Kidney epithelial cell (primary cell): ENCODE measurements at places on chromosomes 1 and 21.

DNA sequence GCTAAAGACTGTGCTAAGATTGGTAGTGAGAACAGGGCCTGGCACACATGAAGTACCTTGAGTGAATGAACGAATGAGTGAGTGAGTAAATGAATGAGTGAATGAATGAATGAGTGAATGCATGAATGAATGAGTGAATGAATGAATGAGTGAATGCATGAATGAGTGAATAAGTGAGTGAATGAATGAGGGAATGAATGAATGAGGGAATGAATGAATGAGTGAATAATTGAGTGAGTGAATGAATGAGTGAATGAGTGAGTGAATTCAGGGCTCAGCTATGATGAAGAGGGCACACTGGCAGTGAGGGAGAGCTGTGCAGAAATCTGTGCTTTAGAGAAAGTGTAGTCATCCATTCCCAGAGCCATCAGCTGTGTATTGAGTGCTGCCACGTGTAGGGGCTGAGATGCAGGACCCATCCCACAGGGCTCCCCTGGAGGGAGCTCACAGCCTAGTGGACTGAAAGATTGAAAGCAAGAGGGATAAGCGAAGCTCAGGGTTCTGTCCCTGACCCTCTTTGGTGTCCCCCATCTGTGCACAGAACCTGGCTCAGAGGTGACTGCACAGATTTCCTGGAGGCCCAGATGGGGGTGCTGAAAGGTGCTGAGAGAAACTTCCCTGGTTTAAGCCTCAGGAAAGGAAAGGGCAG lies 217.9 kb upstream of the VAMP3 start:
- DNase-seq = no peak

DNA sequence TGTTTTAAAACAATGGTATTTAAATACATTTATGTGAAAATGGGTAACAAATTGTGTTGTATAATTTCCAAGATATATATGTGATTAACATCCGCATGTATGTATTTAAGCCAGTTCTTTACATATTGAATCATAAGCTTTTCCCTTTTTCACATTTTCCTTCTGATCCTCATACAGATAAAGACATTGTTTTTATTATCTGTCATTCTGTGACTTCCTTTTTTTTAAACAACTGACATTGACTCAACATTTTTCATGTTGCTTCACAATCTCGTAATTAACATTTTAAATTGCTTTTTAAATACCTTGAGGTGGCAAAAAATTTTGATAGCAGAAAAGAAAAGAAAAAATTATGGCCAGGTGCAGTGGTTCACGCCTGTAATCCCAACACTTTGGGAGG lies 1.4 kb downstream of the STXBP3 start:
- DNase-seq = no peak

- DNase-seq = no peak
These were observed 124.6 kb downstream of the PRDM2 start for GRCh38 chr1:13824626-13825025.

DNA sequence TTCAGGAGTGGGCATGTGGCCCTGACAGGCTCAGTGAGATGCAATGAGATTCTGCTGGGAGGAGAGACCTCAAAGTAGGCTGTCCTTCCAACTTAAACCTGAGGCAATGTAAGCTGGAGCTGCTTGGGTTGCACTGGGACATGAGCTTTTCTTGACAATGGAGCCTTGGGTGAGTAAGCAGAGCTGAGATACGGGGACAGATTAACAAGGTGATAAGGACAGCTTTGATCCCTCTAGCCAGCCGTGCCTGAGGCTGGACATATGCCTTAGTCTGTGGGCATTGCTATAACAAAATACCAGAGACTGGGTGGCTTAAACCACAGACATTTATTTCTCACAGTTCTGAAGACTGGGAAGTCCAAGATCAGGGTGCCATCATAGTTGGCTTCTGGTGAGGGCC lies 18.3 kb upstream of the NGF start:
- DNase-seq = no peak

DNA sequence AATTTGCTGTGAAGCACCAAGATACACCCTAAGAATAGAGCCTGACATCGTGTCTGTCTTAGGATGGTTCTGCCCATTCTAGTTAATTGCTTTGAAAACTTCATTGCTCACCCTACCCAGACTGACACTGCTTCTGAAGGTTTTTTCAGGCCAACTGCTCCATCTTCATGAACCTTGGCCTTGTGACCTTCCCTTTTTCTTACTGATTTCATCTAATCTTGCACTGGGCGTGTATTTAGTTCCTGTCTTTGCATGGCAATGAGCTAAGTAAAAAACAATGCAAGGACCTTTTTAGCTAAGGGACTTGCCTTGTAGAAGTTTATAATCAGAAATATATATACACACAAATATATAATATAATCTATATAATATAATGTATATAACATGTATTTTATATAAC lies 108.0 kb downstream of the PBX1 start:
- no peak for DNase-seq

GRCh38 chr1:213374369-213374768 lies 323.3 kb downstream of the RPS6KC1 start:
- DNase-seq = no peak

GRCh38 chr1:201336711-201337450 lies 40.6 kb downstream of the TNNT2 start:
- DNase-seq = no peak

DNA sequence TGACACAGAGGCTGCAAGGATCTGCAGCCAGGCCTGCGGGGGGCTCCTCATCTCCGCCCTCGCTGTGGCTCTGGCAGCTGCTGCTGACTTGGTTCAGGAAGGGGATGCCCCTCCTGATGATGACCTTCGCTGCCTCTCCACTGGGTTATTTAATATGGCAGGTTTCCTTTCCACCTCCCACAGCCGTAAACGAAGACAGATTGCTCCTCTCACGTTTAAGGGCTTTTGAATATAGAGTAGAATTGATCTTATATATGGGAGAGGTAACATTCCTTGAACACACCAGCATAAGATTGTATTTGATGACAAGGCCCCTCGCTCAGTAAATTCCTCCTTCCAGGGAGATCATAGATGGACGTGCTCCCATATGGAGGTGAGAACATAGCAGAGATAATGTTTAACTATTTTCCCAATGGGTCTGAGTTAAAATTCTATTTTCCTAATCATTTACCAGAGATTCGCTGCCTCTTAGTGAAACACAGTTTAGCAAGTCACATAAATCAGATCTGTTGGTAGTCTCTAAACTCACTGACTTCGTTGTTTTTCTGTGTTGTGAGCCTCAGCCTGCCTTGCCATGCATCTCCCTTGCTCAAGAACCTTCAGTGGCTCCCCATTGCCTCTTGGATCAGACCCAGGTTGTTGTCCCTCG lies 88.5 kb upstream of the AJAP1 start:
- no peak for DNase-seq

GRCh38 chr1:72954943-72955342 lies 672.6 kb upstream of the NEGR1 start:
- no peak for DNase-seq
